ENCODE measurements at places on chromosomes 3 and 15. TPM values are rescaled to one million over a fixed set of nuclear protein-coding genes. Genes with fewer than 3 reads are reported as not detected.

GRCh38 chr3:44992555-44993470 is 16.8 kb downstream of the EXOSC7 start:
- no peak overlapping the region for H3K4me3 ChIP-seq
- H3K4me1 ChIP-seq, result peaks cover 24% of the 10 kb centered on the region
- DNase-seq, result no peak
- no peak overlapping the region for H3K27ac ChIP-seq
- H3K27me3 ChIP-seq, result no peaks in the 10 kb centered on the region

DNA sequence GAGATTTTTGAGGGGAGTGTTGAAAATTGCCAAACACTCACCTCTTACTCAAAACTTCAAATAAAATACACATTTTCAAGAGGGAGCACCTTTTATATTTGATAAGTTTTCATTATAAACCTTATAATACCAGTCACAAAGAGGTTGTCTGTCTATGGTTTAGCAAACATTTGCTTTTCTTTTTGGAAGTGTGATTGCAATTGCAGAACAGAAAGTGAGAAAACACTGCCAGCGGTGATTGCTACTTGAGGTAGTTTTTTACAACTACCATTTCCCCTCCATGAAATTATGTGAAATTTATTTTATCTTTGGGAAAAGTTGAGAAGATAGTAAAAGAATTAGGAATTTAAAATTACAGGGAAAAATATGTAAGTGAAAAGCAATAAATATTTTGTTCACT is 20.1 kb downstream of the DIPK2A start:
- no peaks in the 10 kb centered on the region for H3K4me1 ChIP-seq
- no peak overlapping the region for H3K4me3 ChIP-seq
- H3K27me3 ChIP-seq, result no peaks in the 10 kb centered on the region

LOXL1 gene
- total RNA-seq, result 0.57 TPM

CADM2 gene
- total RNA-seq, result 0.06 TPM

DNA sequence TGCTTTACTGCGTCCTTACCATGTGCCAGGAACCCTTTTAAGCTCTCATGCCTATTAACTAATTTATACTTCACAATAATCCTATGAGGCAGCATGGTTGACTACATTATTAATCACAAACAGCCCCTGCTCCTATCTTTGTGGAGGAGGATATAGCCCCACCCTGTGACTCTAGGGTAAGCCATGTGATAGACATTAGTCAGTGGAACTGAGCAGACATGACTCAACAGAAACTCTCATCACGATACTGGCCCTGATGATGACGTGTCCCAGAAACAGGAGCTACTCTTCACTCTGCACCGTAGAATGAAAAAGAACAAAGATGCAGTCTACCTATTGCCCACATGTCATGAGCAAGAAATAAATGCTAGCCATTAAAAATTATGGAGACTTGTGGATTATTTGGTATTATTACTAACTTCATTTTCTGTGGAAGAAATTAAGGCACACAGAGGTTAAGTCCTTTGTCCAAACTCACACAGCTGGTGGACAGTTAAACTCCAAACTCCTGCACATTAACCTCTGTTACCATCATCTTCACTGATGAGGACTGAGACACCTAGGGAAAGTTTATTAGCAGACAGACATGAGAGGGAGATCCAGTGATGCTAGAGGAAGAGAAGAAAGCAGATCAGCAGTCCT is 51.2 kb downstream of the CFAP20DC start:
- H3K27ac ChIP-seq, result no peak overlapping the region
- H3K36me3 ChIP-seq, result no peaks in the 10 kb centered on the region
- no peaks in the 10 kb centered on the region for H3K27me3 ChIP-seq

DNA sequence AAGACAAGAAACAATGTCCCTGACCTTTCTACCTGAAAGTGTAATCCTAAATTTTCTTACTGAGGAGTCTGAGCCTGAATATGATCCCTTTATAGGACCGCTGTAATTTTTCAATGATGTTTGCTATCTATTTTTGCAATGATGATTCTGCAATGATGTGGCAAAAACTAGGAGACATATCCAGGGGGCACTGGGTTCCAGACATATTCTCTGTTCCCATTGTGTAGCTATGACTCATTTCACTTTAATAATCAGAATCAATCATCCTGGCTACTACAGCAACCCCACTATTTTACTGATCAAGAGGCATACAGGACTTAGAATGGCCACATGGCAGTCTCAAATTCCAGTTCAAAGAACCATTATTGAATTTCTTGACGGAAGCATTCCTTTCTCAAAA is 85.9 kb downstream of the AQR start:
- no peak for DNase-seq
- H3K27ac ChIP-seq, result no peak overlapping the region
- no peaks in the 10 kb centered on the region for H3K4me1 ChIP-seq
- no peak overlapping the region for H3K4me3 ChIP-seq
- no peaks in the 10 kb centered on the region for H3K27me3 ChIP-seq
- no peaks in the 10 kb centered on the region for H3K36me3 ChIP-seq

MASP1 gene
- 138 TPM for total RNA-seq

GRCh38 chr3:24288496-24289236 is 206.0 kb downstream of the THRB start:
- DNase-seq, result no peak
- H3K27ac ChIP-seq, result no peak overlapping the region
- H3K36me3 ChIP-seq, result no peaks in the 10 kb centered on the region
- H3K4me3 ChIP-seq, result no peak overlapping the region
